Stimulated activated CD4-positive, alpha-beta T cell treated with anti-CD3 and anti-CD28 coated beads, Interleukin-4, amount 100 ng/mL, for 1 hour (primary cell): ENCODE measurements at places on chromosomes 5 and 9.

DNA sequence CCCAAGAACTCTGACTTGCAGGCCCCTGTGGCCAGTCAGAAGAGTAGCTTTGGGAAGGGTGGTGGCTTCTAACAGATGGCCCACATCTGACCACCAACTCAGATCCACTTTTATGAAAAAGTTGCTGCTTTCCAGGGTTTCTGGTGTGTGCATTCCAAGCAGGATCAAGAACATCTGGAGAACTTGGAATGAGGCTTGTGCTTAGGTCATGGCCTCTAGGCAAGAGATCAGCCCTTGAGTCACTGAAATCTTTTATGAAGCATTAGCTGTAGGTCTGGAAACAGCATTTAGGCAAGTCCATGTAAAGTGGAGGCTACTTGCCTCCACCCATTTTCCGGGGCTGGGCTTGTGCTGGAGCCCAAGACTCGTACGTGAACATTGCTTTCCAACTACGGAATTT lies 433.3 kb downstream of the SH3GL2 start:
- DNase-seq, result no peak

DNA sequence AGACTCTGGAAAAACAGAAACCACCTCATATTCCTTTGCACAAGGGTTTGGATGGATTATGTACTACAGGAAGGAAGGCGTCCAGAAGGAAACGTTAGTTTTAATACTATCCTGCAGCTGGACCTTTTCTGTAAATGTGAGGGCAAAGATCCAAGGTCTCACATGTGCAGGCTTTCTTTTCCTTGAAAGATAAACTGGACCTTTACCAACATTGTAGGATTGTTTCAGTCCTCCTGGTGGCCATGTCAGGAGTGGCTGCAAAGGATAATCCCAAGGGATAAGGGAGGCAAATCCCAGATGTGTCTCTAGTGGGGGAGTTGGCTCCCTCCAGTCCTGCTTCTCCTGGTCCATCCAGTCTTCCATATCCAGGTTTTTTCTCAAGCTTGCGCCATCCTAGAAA lies 397.5 kb downstream of the HTR1A start:
- DNase-seq, result no peak

DNA sequence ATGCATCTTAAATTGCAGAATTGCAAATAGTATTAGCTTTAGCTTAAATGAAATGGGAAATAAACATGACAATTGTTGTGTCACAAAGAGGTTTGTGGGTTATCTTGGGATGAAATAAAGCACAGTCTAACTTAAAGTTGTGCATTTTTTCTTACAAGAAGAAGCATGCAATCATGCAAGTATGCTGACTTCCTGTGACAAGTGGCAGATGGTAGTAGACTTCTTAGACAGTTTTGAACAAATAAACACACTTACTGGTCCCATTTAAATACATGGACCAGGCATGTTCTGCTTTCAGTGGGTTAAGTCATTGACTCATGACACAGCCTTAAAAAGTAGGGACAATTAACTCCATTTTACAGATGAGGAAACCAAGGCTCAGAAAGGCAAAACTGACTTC lies 15.9 kb upstream of the C5orf63 start:
- no peak for DNase-seq

DNA sequence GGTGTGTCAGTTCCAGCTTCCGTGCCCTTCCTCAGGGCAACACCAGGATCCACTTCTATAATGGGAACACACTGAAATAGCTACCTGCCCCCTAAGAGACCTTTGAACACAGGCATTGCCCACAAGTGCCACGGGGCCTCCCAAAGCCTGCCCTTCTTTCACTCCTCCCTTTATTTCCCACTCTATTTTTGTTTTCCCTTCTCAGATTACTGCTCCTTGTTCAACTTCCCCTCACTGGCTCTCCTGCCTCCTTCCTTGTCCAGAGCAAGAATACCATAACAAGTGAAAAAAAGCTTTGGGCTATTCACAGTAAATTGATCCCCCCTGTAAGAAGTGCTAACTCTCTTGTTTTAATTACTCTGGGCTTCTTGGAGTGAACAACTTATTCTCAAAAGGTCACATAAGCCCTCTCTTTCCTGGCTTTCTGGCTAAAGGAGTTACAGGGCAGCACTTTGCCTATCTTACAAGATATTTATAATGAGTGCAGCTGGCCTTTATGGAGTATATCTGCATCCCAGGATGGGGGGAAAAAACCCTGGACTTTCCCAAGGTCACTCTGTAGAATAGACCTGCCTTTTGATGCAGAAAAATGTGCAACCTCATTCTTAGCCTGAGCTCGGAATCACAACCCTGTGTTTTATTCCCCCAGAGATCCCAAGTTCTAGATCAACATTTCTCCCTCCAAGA lies 11.3 kb downstream of the CTXN3 start:
- DNase-seq, result no peak

DNA sequence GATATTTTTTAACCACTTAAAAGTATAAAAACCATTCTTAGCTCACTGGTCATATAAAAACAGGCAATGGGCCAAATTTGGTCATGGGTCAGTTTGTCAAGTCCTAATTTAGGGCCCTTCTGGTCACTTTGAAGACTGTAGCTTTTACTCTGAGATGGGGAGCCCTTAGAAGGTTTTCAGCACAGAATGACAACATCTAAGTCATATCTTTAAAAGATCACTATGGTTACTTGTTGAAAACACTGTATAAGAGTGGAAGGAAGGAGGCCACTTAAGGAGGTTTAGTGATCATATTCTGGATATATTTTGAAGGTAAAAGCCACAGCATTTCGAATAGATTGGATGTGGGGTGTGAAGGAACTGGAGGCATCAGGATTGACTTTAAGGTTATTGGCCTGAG lies 76.7 kb downstream of the STRBP start:
- DNase-seq, result no peak

- no peak for DNase-seq
These were observed 259.1 kb upstream of the DAPK1 start for GRCh38 chr9:87238545-87238944.

GRCh38 chr9:114549697-114550330 lies 37.8 kb upstream of the ATP6V1G1 start:
- DNase-seq, result no peak

GRCh38 chr9:88766778-88767503 lies 224.3 kb upstream of the S1PR3 start:
- no peak for DNase-seq

DNA sequence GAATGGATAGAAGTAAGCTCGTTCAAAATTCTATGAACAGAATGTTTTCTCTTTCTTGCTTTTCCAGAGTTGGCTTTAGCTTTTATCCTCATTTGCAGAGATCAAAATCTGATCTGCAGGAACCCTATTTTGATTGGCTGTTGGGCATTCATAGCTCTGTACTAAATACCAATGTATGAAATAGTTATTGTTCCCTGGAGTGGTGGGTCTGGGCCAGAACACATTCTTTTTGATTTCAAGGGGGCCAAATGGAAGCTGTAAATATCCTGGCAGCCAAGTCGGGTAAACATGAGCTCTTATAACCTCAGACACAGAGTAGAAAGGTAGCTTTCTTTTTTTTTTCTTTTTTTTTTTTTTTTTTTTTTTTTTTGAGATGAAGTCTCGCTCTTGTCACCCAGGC lies 241.5 kb downstream of the PDZD2 start:
- no peak for DNase-seq

GRCh38 chr5:78666041-78666444 lies 17.5 kb upstream of the LHFPL2 start:
- DNase-seq, result no peak

DNA sequence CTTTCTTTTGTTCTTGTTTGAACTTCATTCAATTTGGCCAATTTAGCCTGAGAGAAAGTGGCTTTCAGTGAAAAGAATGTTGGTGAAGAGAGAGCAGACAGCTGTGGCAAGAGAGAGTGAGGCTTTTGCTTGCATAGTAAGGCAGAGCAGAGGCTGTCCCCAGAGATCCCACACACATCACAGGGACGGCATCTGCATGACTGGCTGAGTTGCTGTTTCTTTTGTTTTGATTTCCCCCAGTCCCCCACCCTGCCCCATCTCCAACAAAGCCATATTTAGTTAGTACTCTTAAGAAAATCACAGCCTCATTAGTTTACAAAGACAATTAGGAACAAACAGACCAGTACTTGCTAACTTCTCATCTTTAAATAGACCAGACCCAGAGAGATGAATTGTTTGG lies 363.9 kb upstream of the SEMA6A start:
- no peak for DNase-seq

GRCh38 chr5:64532657-64533056 lies 26.8 kb downstream of the RGS7BP start:
- DNase-seq, result no peak

DNA sequence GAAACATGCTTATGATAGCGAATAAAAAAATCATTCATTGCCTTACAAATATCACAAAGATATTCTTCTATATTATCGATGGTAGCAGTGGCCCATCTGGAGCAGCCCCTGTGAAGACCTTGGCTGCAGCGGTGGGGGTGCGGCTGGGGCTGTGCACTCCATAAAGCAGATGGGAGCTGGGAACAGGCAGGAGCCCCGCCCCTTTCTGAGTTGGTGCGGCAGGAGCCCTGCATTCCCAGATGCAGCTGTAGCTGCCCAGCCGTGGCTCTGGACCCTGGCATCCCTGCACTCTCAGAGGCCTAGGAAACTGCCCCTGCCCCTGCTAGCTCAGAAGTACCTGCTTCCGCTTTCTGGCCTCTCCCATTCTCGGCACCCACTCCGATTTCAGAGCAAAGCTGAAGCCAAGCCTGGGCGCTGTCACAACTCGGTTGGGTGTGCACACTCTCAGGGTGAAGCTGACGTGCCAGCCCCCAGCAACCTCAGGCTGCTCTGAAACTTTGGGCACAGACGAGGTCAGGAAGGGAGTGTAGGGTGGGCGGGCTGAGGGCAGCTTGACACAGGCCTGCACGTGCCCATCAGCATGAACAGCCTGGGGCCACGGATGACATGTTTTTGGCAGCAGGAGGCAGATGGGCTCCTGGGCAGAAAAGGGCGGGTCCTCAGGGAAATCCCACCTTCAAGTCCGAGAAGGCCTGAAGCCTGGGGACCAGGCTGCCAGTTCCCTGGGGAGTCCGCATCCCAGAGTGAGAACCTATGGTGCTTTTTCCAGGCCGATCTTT lies 1440.8 kb upstream of the ACO1 start:
- no peak for DNase-seq

DNA sequence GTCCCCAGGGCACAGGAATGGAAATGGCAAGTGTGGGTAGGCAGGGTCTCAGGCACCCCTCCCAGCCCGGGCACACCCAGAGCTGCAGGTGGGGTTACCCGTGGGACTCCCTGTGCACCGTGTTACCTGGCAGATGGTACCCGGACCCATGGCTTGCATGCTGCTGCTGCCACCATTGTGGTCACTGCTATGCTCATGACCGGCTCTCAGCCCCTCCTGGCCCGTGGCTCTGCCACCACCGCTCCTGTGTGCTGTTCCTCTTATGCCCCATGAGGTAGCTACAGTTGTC lies 21.7 kb upstream of the HMCN2 start:
- no peak for DNase-seq
